ENCODE measurements at places on chromosomes 1 and 21. TPM values are rescaled to one million over a fixed set of nuclear protein-coding genes. Genes with fewer than 3 reads are reported as not detected.

SFN gene
- 0.20 TPM for polyA plus RNA-seq

FAM72C gene
- polyA plus RNA-seq, result 0.14 TPM

OR2AK2 gene
- polyA plus RNA-seq, result not detected

GRHL3 gene
- polyA plus RNA-seq, result not detected

SPATA46 gene
- not detected for polyA plus RNA-seq

MTARC1 gene
- 13.4 TPM for polyA plus RNA-seq

DLGAP3 gene
- 0.05 TPM for polyA plus RNA-seq

RBP7 gene
- polyA plus RNA-seq, result 89.8 TPM

Data from right cardiac atrium (tissue), 5 donors.